ENCODE measurements at places on chromosomes 1 and 21.

DNA sequence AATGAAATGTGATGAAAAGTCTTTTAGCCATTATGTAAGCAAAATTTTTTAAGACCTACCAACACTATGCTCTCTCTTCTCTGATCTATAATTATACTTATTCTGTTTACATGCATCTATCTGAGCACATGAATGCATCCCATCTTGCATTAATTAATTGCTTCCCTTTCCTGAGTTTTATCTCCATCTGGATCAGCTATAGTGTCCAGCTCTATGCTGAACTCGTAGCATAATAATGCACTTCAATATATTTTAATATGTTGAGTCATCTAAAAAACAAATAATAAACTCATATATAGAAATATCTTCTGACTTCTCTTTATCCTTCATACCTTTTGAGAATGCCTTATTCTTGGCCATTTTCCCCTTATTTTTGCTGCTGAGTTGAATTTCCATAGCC, 1097.8 kb downstream of the TTLL7 start:
- no peak for DNase-seq

DNA sequence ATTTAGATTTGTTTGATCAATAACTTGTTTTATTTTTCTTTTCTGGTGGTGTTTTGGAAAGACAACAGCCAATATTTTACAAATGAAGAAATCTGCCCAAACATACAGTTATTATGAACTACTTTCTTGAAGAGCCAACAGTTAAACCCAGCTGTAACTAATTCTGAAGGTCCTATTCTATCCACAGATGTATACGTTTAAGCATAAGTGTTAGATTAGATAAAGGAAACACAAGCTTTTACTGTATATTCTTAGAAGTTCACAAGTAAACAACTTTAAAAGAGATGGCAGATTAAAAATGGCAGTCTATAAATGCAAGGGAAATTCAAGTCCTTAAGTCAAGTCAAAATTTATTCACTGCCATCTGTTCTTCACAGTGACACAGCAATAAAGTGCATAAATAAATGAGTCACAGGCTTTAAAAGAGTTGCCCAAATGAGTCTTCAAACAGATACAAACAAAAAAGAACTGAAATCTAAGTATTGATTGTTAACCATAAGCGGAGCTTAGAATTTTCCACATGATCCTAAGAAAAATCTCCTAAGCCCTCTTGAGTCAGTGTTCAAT, 49.9 kb upstream of the KCNH1 start:
- no peak for DNase-seq

- DNase-seq = no peak
Measured at GRCh38 chr1:229757226-229757625, 131.2 kb downstream of the URB2 start.

- no peak for DNase-seq
Measured at GRCh38 chr1:152170287-152170905, 11.4 kb upstream of the RPTN start.

DNA sequence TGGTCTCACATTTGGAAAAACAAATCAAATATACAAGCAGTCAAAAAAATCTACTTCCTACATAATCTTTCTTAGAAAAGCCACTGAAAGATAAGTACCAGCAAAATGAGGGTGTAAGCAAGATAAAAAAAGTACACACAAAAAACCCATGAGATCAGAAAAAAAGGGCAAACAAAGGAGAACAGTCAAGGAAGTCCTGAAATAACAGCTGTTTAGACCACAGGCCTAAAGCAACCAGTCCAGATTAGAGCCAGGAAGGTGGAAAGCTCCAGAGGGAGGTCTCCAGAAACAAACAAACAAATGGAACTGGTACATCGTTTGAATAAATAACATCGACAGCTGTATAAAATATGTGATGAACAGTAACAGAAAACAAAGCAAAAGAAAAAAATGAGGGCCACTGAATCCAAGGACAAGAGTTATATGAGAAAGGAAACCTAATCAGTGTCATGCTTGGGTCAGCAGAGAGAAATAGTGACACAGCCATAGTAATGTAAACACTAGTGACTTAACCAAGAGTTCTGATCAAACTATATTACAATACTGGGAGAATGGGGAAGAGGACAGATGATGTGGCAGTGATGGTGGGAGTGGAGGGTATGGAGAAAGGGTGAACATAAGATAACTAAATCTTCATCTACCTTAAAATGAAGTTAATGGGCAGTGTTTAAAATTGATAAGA, 67.5 kb downstream of the NVL start:
- no peak for DNase-seq

GRCh38 chr1:23593556-23594148, 34.4 kb upstream of the ID3 start:
- no peak for DNase-seq

DNA sequence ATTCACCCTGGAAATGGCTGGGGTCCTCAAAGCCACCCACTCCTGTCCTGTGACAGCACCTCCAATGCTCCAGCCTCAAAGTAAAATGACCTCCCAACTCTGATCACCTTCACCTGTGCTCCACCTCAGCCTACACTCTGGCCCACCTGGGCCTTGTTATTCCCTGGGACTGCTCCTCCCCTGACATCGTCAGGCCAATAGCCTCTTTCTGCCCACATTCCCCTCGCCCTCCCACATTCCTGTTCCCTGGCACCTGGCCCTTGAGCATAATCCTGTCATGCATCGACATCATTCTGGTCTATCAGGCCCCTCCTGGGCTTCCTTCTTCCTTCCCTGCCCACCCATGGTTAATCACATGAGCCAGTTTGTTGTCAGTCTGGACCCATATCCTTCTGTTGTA, 13.2 kb upstream of the BCAR3 start:
- DNase-seq = no peak

DNA sequence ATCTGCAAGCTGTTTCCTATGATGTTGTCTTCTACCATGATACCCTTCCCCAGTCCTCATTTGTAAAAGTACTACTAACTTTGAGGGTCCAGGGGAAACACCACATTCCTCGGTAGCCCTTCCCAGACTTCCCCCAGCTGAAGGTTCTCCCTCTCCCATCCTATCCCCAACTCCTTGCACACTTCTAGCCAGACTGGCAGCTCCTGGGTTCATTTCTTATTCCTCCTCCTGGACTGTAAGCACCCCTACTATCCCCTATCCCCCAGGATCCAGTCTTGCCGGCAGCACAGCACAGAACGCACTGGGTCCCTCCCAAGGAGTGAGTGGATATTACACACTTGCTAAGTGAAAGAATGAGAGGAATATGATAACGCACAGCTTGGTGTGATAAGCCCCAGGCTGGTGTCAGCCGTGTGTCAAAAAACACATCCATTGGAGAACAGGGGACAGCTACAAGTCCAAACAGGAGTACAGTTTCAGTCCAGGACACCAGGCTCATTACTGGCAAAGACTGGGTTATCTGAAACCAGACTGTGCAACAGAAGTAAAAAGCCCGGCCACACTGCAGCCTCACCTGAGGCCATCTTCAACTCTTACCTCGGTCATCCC, 100.2 kb downstream of the SSBP3 start:
- no peak for DNase-seq

DNA sequence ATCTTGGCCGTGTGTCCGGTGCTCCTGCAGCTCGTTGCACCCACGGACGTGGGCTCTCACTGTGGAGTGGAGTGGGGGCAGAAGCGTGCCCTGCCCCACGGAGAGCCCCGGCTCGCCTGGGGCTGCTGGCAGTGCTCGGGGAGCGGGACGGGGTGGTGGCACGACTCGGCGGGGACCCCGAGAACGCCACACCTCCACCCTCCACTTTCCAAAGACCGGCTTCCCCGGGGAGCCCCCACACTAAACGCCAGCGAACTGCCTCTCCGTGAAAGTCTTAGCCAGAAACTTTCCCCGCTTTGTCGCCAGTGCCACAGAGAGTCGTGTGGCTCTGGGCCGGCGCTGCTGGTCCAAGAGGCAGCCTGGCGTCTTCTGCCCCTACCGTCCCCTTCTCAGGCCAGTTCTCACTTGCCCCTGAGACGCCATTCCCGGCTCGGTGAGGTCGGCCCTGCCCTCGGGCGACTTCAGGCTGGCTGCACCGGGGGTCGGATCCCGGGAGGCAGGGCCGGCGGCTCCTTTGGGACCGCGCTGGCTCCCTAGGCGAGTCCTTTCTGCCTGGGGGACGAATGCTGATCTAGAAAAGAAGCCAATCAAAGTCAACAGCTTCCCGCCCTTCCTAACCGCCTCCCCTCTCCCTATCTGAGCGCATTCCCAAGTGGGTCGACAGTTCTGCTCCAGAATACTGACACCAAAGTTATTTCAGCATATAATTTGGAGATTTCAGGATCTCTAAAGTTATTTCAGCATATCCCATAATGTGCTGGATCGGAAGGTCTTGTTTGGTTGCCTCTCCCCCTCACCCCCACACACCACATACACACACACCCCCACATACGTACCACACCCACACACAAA, 2.6 kb upstream of the SAMD13 start:
- no peak for DNase-seq

DNA sequence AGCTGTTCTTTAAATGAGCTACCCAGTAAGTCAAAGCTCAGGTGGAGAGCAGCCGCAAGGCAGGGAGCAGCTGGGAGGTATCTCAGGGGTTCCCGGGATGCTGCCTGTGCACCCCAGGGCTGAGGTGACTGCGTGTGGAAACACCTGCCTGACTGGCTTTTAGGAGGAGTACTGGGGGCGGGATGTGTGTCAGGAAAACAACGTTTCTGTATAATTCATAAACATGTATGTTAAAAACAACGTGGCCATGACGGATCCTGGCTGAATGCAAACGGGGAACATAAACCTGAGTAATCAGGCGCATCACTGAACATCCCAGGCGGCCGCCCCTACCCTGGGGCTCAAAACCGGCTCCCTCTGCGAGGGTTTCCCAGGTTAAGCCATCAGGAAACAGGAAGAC, 1.5 kb downstream of the C1orf159 start:
- DNase-seq = no peak

GRCh38 chr1:234186037-234186688, 187.1 kb upstream of the COA6 start:
- no peak for DNase-seq

DNA sequence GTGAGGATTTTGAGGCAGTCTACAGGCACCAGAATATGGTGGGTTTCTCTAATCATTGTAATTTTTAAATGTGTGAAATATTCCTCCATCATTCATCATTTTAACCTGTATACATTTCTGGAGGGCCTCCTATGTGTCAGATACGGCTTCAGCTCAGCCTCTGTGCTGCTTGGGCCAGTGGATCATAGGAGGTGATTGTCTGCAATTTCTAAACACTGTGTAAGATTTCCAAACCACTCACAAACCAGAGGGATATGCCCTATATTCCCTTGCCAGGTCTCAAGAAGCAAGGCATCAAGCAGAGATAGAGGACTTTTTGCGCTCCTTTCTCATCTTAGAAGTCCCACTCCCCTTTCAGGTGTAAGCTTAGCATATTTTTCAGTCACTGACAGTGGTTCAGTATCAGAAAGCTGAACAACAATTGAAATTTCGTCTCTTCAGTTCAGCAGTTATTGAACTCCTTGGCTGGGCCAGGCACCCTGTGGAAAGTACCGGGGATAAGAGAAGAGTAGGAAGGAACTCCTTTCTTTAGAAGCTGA, 190.9 kb downstream of the NFIA start:
- no peak for DNase-seq

DNA sequence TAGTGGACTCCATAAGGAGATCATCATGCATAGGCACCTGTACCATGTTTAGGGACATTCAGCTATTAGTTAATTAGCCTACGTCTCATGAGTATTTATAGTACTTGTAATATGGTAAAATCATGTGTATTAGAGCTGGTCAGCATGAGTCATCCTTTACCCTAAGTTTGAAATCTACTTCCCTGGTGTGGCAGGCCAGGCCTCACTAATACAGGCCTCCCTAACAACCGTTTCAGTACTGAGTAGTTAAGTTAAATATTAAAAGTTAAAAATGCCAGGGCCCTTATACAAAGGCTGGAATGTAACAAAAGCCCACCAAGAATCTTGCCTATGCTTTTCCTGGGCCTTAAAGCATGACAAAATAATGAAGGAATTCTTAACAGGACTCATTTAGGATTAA, 356.3 kb upstream of the DPYD start:
- DNase-seq = no peak

- no peak for DNase-seq
Measured at GRCh38 chr1:180312926-180313325, 82.9 kb downstream of the LHX4 start.

DNA sequence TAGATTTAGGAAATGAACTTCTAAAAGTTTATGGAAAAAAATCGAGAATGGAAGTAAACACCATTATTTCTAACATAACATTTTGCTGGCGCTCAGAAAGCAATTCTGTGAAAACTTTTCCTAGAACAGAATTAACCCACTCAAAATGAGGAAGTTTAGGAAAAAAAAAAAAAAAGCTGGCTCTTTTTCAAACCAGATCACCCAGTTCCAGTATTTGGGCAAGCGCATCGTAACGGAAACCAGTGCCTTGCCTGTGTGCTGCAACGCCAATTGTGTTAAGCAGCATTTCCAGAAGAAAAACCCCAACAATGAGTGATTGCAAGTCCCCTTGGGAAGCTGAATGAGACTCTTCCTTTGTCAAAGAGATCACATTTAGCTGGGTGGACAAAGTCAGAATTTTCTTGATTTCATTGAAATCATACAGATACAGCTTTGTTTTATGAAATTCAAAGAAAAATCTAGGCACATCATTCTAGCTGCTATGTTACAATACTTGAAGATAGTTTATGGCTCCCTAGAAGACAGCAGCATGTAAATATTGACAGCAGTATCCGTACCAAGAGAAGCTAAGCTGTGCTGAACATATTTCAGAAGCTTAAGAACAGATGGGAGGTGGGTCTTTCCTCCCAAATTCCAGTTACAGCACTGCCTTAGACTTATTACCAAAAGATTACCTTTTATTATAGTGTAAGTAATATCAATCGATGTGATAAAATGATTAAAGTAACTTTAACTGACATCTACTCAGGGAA, 113.4 kb downstream of the ERG start:
- peak; percentile 80 for DNase-seq

- no peak for DNase-seq
Measured at GRCh38 chr1:25945761-25946160, 39.5 kb upstream of the STMN1 start.

DNA sequence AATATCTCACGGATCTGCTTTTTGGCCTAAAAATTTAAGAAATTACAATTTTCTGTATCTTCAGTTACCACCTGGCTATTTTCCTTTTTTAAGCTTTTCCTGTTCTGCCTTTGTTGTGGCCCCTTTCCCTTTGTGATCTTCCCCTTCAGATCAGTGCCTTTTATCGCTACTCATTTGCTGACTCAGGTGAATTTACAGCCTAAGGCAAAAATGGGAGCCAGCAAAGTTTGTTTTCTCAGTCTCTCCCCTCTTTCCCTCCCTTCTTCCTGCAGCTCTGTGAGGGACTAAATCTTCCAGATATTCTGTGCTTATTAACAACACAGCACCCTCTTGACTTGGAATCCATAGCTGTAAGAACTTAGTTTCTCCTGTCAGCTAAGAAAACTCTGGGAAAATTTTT, 5.3 kb upstream of the PRRC2C start:
- no peak for DNase-seq
